ENCODE measurements at places on chromosomes 11 and 22.
A peak's percentile ranks its signal among the peaks of the same experiment; 100 is the strongest.

- DNase-seq = no peak
Measured at GRCh38 chr11:57638811-57639320, 10.8 kb downstream of the YPEL4 start.

- no peak for DNase-seq
Measured at GRCh38 chr22:44314425-44315067, 1.8 kb upstream of the SHISAL1 start.

DNA sequence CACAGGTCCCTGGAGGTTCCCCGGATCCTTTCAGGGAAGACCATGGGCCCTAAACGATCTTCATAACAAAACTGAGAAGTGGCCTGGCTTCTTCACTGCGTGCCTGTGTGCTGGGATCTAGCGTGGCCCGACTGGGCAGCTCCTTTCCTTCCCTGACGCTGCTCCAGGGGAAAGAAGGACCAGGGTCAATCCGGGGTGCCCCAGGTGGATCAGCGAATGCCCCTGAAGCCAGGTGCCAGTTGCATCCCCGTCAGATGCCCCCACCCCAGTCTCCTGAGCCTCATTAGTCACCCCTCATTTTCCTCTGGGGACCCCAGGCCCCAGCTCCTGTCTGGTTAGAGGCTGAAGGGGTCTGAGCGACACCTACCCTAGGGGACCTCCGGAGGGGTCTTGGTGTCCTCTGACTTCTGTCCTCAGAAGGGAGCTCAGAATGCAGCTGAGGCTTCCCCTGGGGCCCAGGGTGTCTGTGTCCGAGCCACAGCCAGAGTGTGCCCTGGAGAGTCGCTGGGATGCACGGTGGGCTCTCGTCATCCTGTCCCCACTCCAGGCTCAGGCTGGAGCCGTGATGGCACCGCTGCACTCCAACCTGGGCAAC is 18.7 kb upstream of the MUC6 start:
- DNase-seq = no peak

- DNase-seq = no peak
Measured at GRCh38 chr22:41827671-41828070, 5.2 kb upstream of the SREBF2 start.

GRCh38 chr11:86519064-86519911 is 144.6 kb downstream of the CCDC81 start:
- DNase-seq = peak; percentile 73
